ENCODE measurements at places on chromosomes 1 and 21.

DNA sequence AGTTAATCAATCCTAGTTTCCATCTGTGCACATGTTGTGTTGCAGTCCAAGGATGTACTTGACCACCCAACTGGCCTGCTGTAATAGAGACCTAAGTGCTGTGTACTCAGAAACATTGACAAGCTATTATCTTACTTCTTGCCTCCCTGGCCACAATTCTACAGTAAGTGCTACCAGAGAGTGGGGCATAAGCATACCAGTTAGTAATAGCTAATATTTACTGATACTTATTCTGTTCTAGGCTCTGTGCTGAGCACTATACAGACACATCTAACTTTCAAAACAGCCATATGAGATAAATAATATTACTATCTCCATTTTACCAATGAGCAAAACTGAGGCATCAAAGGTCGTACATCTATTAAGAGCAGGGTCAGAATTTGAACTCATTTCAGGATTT, 49.5 kb upstream of the NPL start:
- DNase-seq, result no peak

- peak; percentile 18 for DNase-seq
Measured at GRCh38 chr1:113021430-113022085, 51.4 kb upstream of the LRIG2 start.

GRCh38 chr1:232625319-232625868, 4.5 kb downstream of the SIPA1L2 start:
- no peak for DNase-seq

- DNase-seq, result no peak
Measured at GRCh38 chr1:6586404-6586816, 6.6 kb downstream of the ZBTB48 start.

- no peak for DNase-seq
Measured at GRCh38 chr1:201495551-201496295, 11.2 kb downstream of the CSRP1 start.

DNA sequence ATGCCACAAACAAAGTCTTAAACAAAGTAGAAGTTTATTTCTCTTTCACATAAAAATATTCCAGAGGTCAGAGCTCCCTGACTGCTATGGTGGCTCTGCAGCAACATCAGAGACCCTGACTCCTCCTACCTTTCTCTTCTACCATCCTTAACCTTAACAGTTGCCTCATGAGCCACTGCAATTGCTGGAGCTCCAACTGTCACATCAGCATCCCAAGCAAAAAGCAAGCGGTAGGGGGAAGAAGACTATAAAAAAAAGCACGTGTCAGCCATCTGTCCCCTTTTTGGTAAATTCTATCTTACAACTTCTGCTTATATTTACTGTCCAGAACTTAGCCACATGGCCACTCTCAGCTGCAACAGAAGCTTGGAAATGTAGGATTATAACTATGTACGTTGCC, 21.8 kb upstream of the H6PD start:
- DNase-seq, result no peak

GRCh38 chr1:180555411-180555810, 3.4 kb upstream of the OVAAL start:
- no peak for DNase-seq

DNA sequence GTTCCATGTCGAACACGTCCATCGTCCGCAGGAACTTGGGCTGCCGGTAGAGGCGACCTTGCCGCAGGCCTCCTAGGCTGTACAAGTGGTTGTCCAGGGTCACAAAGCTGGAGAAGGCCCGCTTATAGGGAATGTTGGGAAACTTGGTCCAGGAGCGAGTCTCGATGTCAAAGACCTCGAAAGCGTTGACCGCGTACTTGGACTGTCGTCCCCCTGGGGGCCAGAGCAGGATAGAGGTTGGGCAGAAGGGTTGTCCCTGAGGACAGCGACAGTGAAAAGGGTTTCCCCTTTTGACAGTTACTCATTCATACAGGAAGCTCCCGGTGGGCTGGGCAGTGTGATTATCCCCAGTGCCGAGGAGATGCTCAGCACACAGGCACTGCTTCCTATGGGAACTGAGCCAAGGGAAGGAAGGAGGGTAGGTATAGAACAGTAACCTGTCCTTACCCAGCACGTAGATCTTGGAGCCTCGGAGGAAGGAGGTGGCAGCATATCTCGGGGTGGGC, 17.5 kb downstream of the KLHDC8A start:
- no peak for DNase-seq

GRCh38 chr1:9942399-9942938, 722 bp downstream of the LZIC start:
- no peak for DNase-seq

- DNase-seq, result no peak
Measured at GRCh38 chr1:45620588-45621500, 3.0 kb downstream of the CCDC17 start.

DNA sequence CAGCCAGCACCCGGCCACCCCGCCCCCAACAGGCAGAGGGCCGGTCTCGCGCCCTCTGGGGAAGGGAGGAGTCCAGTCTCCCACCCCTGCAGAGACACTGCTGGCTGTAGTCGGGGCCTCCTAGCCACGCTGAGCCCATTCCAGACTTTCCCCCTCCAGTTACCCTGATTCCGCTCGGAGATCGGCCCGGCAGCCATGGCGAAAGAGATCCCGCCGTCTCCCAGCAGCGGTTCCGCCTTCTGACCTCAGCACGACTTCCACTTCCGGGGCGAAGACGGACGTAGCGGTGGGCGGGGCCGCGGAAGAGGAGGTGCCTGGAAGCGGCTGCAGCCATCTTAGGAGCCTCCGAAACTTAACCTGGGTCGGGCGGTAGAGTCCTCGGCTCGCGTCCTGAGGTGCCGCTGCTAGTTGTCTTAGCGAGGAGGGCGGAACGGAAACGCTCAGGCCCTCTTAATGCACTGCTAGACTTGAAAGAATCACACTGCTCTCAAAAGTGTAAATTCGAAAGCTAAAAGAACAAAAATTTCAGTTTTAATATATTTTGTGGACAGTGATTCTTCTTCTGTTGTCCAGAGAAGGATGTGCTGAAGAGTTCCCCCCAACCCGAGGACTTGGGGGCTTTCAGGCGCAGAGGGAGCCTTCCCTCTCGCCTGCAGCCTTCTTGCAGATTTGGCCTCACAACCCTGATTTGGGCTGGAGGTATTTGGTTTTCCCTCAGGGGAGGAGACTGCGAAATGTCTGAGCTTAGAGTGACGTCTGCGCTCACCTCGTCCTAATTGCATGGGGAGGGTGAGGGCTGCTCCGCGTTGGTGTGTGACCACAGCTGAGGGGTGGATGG, at the start of gene SF3B4:
SF3B4 (minus strand) TSS at position 241 of the 838 bp plus-strand sequence; CDS start at position 197, 44 bp downstream.
- peak; percentile 94 for DNase-seq

GRCh38 chr1:167375949-167376348, 142.4 kb downstream of the CD247 start:
- DNase-seq, result no peak

- no peak for DNase-seq
Measured at GRCh38 chr1:224774378-224774777, 155.1 kb upstream of the DNAH14 start.

- DNase-seq, result no peak
Measured at GRCh38 chr1:3473381-3473844, 18.9 kb downstream of the ARHGEF16 start.

GRCh38 chr1:110948038-110948810, 15.5 kb downstream of the LRIF1 start:
- no peak for DNase-seq

DNA sequence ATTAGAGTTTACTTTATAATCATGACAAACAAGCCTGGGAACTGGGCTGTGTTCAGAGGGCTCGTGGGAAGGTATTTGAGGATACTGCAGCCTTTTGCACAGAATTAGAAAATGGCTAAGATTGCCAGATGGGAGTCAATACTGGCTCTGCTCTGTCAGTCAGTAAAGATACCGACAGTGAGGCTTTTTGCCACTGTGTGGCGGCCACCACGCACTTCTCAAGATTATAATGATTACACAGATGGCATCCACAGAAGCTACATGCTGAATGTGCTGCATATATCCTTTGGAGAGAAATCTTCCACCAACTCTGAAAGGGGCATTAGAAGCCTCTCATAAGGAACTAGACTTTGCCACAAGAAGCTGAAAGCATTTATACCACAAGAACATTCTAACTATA, 213.4 kb upstream of the PTBP2 start:
- DNase-seq, result no peak
